ENCODE measurements at places on chromosomes 5 and 9.

GRCh38 chr5:127406326-127407121 is 110.9 kb upstream of the PRRC1 start:
- no peak for DNase-seq

- DNase-seq = no peak
Measured at GRCh38 chr9:126374366-126374781, 47.7 kb downstream of the MVB12B start.

- peak; percentile 56 for DNase-seq
Measured at GRCh38 chr5:27706832-27707231, 668.4 kb upstream of the CDH9 start.

- no peak for DNase-seq
Measured at GRCh38 chr5:138832218-138832617, 42.9 kb downstream of the LRRTM2 start.

GRCh38 chr5:87340716-87341115 is 72.0 kb downstream of the CCNH start:
- DNase-seq = no peak

- no peak for DNase-seq
Measured at GRCh38 chr9:126673689-126674364, 60.1 kb downstream of the LMX1B start.

- peak; percentile 0 for DNase-seq
Measured at GRCh38 chr5:104297076-104297475, 734.5 kb upstream of the NUDT12 start.

- no peak for DNase-seq
Measured at GRCh38 chr5:1887588-1888360, 5.0 kb upstream of the IRX4 start.

DNA sequence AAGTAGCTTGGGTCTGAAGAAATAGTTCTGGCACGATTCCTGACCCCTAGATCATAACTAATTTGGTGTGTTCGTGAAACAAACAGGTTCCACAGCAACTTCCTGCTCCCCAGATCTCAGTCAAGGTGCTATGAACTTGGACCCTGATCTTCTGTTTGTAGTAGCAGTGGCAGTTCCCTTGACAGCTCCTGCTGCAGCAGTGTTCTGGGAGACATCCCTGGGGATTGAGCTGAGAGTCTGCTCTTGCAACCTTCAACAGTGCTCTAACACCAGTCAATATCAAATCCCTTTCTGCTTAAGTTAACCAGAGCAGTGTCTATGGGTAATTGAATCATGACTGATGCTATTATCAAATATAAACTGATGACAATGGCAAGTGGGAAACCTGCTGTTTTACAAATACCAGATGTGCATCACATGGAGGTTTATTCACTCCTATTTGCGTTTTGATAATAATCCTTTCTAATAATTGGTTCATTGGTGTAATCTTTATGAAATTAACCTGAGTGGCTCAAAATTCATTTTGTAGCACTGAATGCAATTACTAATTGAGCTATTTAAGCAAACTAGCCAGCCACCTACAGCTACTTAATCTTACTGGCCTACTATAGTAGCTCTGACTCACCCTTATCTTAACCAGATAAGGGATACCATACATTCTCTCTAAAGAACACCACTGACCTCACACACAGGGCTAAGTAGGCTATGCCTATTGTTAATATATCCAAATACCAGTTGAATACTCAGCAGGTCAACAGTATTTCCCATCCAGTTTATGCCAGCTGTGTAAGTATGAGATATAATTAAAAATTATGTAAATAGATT is 21.9 kb downstream of the KDM4C start:
- no peak for DNase-seq

DNA sequence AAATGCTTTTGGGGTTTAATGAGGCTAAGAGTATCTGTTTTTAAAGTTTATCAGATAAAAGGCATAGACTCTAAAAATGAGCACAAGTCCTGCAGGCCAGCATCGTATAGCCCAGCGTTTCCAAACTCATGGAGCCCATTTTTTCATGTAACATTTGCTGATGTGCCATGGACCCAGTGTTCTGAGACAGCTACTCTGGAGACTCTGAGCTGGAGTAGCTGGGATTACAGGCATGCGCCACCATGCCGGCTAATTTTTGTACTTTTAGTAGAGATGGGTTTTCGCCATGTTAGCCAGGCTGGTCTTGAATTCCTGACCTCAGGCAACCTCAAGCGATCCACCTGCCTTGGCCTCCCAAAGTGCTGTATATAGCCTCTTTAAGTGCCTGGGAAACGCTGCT is 15.8 kb downstream of the GLRX start:
- no peak for DNase-seq

DNA sequence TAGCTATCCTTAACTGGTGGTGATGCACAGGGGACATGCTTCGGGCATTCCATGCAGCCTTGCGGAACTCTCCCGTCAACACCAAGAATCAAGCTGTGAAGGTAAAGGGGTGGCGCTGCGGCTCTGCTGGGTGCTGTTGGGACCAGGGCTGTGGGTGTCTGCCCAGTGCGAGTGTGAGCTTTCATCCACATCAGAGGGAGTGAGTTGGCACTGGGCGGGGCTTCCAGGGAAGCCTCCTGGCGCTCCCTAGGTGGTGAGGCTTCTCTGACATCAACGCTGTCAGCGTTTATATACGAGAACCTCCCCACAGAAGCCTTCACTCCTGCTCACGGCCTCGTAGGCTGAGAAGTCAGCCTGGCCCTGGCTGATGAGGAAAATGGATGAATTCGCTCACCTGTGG is 11.7 kb downstream of the ARPC5L start:
- no peak for DNase-seq

- no peak for DNase-seq
Measured at GRCh38 chr9:82410306-82410705, 421.7 kb downstream of the SPATA31D1 start.

DNA sequence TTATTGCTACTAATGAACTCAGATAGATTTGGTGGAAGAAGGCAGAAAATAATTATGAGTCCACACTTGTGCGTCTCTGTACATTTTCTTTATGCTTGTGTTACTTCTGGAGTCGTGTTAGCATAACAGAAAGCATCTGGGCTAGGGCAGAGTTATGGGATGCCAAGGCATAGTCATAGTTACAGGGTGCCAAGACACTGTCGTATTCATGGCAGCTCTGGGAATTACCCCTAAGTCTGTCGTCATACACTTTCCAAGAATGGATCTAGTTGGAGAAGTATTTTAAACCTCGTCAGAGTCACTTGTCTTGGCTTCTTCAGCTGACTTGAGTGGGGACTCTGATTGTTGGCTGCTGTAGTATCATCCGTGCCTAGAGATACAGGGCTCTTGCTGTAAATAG is 27.7 kb downstream of the CAMK4 start:
- no peak for DNase-seq

- no peak for DNase-seq
Measured at GRCh38 chr9:137807721-137808703, 69.6 kb upstream of the CACNA1B start.
